ENCODE measurements at places on chromosomes 12 and 14.

GRCh38 chr14:58428118-58428683 lies 682 bp downstream of the KIAA0586 start:
- DNase-seq, result no peak

DNA sequence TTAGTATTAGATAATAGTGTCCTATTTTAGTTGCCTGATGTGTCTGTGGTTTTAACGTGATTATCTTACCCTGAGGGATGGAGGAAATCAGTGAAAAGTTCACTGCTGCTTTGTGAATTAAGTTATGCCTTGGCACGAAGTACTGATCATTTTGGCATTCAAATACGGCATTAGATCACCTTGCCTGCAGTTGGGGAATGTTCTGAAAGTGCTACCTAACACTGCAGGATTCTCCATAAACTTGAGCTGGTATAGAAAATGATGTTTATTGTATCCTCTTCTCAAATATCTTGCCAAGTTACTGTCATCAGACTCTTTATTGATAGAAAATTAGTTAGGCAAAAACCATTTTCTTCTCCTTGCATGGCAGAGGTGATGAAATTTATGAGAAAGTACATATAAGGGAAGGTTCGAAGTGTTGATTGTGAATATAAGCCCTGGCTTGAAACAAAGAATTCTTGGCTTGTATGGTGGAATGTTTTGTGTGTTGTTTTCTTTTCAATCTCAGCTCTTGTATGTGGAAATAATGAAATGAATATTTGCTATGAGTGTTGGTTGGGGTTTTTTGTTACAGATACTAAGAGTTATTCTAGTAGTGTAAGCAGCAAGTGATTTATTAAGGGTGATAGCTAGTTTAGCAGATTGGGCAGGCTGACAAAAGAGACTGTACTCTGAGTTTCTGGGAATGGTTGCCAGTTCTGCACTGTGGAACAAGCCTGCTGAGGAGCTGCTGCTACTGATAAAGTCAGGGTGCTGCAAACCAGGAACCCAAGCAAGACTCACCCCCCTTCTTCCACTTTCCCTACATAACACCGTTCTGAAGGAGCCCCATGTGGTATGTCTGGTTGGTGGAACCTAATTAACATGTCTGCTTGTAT lies 448.3 kb downstream of the PCNX1 start:
- no peak for DNase-seq

DNA sequence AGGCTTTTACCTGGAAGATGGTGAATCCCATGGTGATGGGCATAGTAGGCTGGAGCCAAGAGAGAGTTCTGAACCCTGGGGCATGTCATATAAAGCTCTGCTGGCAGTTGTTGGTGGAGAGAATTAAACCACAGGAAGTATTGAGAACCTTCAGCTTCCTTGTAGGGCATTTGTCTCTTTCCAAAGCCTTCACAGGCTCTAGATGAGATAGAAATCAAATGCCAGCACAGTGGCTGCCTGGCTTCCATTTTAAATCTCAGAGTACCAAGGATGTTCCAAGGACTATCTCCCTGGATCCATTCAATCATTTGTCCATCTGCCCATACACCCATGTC lies 369.6 kb downstream of the DPF3 start:
- no peak for DNase-seq

DNA sequence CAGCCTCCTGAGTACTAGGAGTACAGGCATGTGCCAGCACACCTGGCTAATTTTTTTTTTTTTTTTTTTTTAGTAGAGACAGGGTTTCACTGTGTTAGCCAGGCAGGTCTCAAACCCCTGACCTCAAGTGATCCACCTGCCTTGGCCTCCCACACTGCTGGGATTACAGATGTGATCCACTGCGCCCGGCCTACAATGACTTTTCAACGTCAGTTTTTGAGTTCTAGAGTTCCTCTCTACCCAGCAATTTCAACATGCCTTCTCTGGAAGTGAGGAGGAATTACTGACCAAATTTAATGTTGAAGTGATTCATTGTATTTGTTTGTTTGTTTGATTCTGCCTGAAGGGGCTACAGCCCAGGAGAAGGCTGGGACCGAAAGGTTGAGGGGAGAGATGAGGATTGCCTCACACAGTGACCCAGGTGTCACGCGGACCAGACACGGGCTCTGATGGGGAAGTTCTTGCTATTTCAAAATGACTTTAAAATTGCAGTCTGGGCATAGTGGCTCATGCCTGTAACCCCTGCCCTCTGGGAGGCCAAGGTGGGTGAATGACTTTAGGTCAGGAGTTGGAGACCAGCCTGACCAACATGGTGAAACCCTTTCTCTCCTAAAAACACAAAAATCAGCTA lies 8.6 kb upstream of the DENR start:
- DNase-seq, result no peak

- DNase-seq, result no peak
These were observed 9.0 kb downstream of the ASIC1 start for GRCh38 chr12:50066402-50066801.

DNA sequence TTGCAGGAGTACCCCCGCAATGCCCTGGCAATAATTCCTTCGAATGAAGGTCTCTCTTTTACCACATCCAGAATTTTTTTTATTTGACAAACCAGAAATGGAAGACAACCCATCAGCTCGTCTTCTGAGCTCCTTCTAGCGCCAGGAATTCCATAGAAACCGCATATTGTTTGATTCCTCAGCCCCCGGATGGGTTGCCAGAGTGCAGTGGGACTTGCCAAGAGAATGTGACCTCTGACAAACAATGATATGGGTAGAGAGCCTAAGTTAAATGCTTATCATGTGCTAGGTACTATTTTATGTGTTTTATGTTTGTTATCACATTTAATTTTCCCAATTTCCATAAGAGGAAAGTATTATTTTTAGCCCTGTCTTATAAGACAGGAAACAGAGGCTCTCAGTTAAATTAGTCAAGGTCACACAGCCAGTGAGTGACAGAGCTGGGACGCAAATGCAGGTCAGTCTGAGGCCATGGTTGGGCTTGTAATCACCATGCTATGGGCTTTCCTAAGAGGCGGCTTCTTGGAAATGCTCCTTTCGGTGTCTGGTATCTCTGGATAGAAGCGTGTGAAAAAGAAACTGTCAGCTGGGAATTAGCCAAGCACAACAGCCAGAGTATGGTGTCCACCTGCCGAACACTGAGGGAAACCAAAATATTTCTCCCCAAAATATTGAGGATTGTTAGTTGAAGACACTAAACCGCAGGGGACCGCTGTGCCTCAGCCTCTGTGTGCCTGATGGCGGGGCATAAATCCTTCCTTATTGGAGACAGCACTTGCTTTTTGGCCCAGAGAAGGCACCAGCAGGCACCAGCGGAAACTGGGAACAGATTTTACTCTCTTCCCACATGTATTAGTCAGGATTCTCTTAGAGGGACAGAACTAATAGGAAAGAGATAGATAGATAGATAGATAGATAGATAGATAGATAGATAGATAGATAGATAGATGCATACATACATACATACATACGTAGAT lies 29.4 kb upstream of the ETFBKMT start:
- DNase-seq, result no peak

GRCh38 chr12:67512061-67512460 lies 136.5 kb upstream of the DYRK2 start:
- DNase-seq, result no peak

DNA sequence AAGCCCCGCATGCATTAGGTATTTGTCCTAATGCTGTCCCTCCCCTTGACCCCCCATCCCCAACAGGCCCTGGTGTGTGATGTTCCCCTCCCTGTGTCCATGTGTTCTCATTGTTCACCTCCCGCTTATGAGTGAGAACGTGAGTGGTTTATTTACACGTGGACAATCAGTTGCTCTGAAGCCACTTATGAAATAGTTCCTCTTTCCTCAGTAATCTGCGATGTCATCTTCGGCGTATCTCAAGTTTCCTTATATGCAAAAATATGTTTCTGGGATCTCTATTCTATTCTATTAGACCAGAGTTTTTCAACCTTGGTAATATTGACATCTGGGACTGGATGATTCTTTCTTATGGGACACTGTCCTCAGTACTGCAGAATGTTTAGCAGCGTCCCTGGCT lies 56.0 kb upstream of the DCD start:
- no peak for DNase-seq

GRCh38 chr14:96195441-96196081 lies 9.1 kb upstream of the BDKRB2 start:
- DNase-seq, result no peak

DNA sequence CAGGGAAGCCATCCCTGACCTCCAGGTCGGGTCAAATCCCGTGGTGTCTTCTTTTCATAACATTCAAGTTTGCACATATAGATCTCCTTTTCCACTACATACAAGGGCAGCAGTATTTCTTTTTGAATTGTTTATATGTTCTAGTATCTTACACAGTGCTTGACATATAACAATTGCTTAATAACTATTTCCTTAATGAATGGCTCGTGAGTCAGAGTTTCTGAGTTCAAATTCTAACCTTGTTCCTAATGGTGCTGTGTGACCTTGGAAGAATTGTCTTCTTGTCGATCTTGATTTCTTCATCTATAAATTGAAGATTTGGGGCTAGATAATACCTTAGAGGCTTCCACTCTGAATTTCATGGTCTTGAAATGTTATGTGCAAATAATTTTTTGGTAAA lies 57.2 kb upstream of the PELI2 start:
- DNase-seq, result no peak

Measured in activated naive CD8-positive, alpha-beta T cell treated with anti-CD3 and anti-CD28 coated beads, Interleukin-2, amount 10 ng/mL, durations not matched to agents 7 days and 5 days (primary cell).